ENCODE measurements at places on chromosomes 16 and 17. TPM values are rescaled to one million over a fixed set of nuclear protein-coding genes. Genes with fewer than 3 reads are reported as not detected.

TBC1D16 gene
- total RNA-seq, result 8.3 TPM

MPP3 gene
- total RNA-seq, result 0.41 TPM

ASPHD1 gene
- 2.7 TPM for total RNA-seq

DNA sequence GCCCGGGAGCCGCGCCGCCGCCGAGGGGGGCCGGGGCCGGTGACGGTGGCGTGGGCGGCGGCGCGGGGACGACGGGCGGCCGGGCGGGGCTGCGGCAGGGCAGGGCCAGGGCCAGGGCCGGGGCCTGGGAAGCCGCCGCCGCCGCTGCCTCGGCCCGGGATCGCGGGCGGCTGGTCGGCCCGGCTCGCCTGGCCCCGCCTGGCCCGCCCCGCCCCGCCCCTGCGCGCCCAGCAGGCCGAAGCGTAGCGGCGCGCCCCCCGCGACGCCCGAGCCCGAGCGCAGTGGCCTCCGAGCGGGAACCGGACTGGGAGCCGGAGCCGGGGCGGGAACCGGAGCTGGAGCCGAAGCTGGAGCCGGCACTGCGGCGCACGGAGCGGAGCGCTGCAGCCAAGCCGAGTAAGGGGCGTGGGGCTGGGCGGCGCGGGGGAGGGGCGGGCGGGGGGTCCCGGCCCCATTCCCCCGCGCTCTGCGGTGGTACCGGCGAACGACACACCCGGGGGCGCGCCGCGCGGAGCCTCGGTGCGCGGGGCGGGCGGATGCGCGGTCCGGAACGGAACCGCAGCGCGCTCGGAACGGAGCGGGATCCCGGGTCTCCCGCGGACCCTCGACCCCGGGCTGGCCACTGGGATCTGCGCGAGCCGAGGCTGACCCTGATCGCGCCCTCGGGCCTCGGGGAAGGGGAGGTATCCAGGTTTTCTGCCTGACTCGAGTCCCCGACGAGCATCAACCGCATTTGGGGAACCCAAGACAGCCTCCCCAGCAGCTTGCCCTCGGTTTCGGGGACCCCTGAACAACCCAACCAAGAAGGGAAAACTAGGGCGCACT, at the start of gene BEAN1:
TSS of gene BEAN1 (plus strand) at position 260 of the 825 bp plus-strand sequence. CDS start 10,382 bp downstream, outside the sequence.
- no peak for DNase-seq

DNA sequence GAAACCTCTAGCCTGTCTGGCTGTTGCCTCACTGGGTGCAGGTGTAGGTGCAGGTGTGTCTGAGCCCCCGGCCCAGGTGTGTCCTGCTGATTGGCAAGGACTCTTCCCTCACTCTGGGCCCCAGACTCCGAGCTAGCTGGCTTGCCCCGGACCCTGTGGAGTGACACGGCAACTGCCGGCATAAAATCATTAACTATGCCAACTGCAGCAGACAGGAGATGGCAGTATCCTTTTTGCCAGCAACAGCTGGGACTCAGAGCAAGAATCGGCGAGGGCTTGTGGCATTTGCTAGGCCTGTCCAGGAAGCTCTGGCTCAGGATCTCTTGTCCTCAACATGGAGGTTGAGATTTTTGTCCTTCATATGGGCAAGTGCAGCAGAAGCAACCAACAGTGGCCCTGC, 20.8 kb downstream of the CIAPIN1 start:
- DNase-seq, result no peak

DNA sequence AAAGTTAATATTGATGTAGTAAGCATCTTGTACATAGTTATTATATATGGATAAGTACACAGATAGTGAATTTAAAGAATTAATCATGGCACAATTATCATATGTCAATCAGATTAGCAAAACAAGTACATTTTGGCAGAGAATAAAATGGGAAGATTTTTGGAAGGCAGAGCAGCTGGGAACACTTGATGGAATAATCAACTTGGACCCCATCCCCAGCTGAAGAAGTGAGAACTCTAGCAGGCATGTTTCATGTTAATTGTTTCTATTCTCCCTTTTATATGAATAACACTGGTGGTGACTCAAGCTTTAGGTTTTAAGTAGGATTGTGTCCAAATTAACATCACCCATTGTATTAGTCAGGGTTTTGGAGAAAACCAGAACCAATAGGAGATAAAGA, 198.7 kb downstream of the KCNJ2 start:
- no peak for DNase-seq

GRCh38 chr17:78429618-78429995, 51.2 kb downstream of the PGS1 start:
- no peak for DNase-seq

- DNase-seq, result no peak
Observed at GRCh38 chr17:28402224-28402630, 3.8 kb downstream of the SLC46A1 start.

DNA sequence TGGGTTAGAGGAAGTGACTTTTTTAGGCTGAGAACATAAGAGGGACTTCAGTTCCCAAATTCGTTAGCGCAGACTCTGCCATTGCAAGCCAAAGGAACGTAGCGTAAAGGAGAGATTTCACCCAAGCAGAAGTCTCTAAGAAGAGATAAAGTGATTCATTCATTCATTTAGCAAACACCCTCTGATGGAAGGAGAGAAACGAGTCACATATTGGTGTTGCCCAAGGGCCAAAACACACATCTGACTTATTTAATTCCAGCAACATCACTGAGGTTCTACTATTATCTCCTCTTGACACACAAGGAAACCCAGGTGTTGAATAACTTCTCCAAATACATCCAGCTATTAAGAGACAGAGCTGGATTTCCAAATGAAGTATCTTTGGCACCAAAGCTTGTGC, 85.7 kb upstream of the CACNG3 start:
- no peak for DNase-seq

DNA sequence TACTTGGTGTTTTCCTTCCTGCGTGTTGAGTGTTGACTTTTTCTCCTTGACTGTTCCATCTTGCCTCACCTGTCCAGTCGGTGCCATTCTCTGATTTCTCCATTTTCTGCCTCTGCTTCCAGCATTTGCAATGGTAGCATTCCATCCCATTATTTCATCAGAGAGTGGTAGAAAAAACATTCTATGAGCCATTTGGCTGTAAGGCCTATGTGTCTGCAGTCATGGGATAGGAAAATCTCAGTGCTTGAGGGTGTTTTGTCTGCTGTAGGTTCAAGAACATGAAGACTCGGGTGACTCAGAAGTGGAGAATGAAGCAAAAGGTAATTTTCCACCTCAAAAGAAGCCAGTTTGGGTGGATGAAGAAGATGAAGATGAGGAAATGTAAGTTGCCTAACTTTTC, 2.7 kb downstream of the UTP18 start:
- DNase-seq, result no peak

DNA sequence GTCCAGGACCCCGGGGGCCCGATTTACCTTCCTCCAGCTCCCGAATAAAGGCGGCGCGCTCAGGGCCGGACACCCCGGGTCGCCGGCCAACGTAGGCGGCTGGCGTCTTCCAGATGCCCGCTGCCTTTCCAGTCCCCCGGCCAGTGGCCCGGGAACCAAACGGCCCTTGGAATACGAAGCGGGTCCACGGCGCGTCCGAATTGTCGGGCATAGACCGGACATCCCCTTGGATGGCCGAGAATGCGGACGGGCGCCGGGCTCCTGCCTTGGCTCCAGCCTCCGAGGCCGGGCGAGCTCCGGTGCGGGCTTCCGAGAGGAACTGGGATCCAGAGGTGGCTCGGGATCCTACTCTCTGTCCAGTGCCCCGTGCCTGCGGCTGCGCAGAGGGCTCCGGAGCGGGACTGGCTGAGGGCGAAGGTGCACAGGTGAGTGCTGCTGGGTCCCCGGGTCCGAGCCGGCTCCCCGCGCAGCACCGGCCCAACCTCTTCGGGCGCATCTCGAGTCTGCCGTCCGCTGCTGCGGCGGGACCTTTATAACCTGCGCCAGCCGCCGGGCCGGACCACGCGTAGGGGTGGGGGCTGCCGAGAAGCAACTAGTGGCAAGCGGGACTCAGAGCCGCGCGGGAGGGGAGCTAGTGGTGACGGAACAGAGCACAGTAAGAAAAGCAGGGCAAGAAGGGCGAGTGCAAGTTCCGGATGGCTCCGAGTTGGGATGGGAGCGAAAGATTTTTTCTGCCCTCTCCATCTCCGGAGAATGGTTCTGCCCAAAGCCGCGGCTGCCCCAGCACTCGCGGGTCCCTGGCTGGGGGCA, at the start of gene HAP1:
TSS of gene HAP1 (minus strand) at position 505 of the 810 bp plus-strand sequence. CDS start at position 496, 9 bp downstream.
- DNase-seq, result peak; percentile 37

DNA sequence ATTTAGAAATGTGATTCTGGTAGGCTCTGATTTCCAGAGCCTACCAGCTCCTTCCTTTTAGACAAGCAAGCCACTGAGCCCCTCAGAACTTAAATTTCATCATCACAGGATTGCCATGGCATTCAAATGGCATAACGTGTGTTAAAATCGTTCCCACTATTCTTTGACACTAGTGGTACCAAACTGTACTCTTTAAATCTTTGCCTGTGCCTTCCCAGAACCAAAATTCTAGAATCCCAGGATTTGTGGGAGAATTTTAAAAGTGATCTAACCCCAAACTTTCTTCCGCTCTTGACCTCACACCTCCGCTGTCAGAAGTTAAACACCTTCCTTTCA, 287 bp upstream of the INTS2 start:
- no peak for DNase-seq

DNA sequence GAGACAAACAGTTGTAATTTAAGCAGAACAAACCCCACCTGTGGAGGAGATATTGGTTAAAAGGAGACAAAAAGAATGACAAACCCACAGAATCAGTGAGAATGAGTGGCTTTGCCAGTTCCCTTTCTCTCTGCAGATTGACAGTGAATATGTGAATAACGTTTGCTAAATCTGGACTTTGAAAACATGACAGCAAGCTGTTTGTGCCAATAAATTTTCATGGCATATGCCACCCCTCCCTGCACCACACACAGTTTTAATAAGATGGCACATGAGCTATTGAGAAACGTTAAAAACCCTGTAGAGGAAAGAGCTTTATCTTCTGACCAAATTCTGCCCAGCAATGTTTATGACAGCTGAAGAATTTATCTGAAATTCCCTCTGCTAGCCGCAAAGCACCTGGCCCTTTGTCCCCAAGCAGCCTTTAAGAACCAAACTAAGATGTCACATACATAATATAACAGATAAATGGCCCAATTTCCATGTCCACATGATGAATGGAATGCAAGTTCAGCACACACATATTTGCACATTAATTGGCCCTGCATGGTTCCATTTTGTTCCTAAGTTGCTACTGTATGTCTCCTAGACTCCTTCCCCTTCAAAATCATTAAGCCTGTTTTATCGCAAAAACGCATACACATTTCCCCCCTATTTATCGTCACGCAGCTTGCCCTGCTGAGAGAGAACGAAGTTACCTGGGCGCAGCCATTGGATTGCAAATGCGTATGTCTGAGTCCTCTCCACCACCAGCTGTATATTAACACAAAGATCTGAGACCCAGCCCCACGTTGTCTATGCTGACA, 773.5 kb upstream of the EEF2KMT start:
- DNase-seq, result no peak

DNA sequence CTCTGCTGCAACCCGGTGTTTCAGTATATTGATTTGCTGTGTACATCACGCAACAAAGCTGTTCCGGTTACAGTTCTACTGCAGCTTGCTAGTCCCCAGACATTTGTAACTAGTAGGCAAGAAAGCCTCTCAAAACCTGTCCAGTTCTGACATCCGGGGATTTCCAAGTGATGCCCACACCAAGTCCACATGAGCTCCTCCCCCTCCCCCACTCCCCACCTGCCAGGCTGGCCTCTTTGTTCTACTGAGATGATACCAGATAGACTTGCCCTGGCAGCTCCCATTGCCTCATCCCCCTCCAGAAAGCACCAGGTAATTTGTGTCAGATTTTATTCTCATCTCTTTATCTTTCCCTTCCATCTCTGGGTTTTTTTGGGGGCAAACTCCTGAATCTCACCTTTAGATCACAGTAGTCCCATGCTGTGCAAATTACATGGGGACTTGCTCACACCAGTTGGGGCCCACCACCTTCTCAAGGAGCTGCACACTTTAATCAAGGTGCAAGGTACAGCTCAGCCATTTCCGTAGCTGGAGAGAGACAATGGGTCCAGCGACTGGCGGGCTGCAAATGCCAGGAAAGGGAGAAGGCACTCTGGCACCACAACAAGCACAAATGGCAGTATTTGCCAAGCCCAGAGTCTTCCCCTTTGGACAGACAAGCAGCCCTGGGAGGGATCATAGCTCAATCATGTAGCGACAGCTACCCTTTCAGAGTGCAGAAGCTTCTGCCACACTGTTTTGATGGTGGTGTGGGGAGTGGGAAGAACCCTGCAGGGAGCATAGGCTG, 183.1 kb downstream of the CYLD start:
- no peak for DNase-seq

GRCh38 chr16:51172368-51172767, 21.3 kb upstream of the SALL1 start:
- no peak for DNase-seq

GRCh38 chr16:9092282-9092977, 986 bp downstream of the HAPSTR1 start:
- DNase-seq, result peak; percentile 73

- DNase-seq, result peak; percentile 15
Observed at GRCh38 chr16:4110680-4111079, 5.6 kb downstream of the ADCY9 start.

GRCh38 chr16:85557971-85558657, 55.0 kb upstream of the GSE1 start:
- peak; percentile 19 for DNase-seq

GRCh38 chr17:5942687-5943086, 127.5 kb upstream of the WSCD1 start:
- no peak for DNase-seq

Measured in activated CD4-positive, alpha-beta T cell treated with anti-CD3 and anti-CD28 coated beads for 36 hours (primary cell).